Lung microvascular endothelial cell (primary cell): ENCODE measurements at places on chromosomes 4 and X.

- DNase-seq: no peak
Measured at GRCh38 chr4:65559270-65559669, 111.0 kb downstream of the EPHA5 start.

GRCh38 chrX:108199691-108200090 is 108.1 kb downstream of the ATG4A start:
- DNase-seq: peak; percentile 58

- no peak for DNase-seq
Measured at GRCh38 chr4:6333301-6334202, 63.9 kb downstream of the WFS1 start.

- peak; percentile 2 for DNase-seq
Measured at GRCh38 chrX:108442901-108443464, 3.3 kb downstream of the COL4A5 start.

DNA sequence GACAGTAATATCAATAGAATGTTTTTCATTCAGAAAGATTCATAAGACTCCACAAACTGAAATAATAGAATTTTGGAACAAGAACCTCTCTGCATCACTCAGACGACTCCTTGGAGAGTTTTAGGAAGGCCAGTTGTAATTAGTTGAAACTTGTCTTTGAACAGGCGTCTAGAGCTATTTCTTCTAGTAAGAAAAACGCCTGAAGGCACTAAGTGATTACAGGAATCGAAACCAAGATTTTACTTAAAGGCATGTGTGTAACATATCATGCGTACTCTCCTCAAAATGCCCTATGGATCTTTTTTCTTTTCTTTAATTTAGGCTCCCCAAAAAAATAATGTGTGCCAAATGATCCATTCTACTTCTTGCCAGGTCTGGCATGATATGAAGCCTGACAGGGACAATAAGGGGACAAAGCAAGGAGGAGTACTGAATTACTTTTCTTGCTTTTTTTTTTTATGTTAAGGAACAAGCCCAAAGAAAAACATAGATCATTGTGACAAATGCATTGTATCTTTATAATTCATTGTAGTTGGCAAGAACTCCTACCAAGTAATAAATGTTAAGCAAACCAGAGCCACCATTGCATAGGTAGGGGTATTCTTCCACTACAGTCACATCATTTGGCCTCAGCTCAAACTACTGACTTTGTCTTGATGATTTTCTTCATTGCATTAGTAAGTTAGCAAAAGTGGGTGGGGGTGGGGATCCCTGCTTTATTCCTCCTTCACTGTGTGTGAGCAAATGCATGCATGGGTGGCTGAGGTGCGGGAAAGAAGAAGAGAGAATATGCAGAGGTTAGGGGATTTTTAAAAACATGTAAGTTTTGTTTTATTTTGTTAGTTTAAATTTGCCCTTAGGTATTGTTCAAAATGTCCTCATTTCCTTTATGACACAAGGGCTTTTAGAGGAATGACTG is 79.9 kb upstream of the ATOH1 start:
- no peak for DNase-seq

- no peak for DNase-seq
Measured at GRCh38 chr4:110074570-110074969, 123.8 kb downstream of the ELOVL6 start.

- DNase-seq: peak; percentile 58
Measured at GRCh38 chr4:158169931-158170690, 2.7 kb downstream of the GASK1B start.

DNA sequence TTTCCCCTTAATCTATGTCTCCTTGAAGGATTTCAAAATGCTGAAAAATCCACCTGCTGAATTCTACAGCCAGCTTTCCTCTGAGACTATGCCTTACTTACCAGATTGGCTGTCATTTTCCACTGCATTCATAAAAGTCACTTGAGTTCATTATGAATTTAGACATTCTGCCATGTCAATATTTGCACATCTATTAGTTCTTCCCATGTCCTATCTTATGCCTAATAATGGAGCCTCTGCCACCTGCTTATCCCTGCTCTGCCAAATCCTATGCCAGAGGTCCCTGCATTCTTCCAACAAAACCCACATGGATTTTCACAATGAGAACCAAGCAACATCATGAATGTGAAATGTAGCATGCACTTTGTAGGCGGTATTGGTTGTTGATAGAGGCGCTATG is 42.6 kb downstream of the GASK1B start:
- no peak for DNase-seq

DNA sequence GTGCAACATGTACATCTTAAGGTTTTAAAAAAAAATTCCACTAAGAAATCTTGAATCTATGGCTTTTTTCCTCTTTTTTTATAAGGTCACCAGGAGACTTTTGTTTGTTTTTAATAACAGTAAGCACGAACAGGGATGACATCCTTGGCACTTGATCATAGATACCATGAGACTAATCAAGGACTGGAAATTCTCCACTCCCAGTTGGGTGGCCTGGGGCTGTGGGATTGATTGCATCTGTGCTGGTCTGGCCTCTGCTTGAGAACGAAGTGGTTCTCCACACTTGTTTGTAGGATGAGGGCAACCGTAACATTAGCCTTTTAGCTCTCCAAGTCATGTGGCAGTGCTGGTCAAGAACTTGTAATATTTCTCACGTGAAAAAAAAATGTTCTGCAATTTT is 35.4 kb downstream of the SNX25 start:
- DNase-seq: no peak

DNA sequence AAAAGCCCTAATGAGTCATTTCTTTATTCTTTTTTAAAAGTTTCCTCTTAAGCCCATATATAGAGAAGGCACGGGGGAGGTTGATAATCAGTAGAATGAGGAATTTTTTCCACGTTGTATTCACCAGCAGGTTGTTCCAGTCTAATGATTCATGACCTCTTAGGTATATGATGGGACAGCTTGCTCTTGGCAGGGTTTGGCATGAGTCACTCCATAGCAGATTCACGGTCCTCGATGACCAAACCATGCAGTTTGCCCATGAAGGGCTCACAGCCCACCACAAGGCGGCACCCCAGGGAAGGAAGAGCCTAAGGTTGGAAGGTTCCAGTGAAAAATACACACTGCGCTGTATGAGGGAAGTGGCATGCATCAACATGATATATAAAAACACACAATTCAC is 623.8 kb upstream of the DIPK2B start:
- peak; percentile 94 for DNase-seq

GRCh38 chrX:153469811-153470410 is 465 bp downstream of the HAUS7 start:
- DNase-seq: peak; percentile 39

- no peak for DNase-seq
Measured at GRCh38 chrX:146967306-146967705, 152.8 kb upstream of the CXorf51A start.

GRCh38 chrX:319579-320125 is 1.1 kb upstream of the GTPBP6 start:
- DNase-seq: no peak

DNA sequence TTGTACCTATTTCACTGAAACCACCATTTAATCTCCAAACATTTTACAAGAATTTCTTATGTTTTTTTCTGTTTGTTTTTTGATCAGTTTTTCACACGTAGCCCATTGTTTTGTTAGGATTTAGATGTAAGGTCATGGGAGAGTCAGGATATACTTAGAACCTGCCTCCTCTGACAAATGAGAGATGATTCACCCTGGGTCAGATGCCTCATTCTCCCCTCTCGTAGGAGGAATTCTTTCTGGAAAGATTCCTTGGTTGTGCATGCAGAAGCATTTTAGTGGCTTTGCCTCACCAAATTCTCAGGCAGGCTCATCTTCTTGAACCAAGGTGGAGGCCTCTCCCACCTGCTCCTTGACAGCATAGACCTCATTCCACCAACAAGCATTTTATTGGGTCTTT is 599.3 kb downstream of the SPRY1 start:
- peak; percentile 94 for DNase-seq

DNA sequence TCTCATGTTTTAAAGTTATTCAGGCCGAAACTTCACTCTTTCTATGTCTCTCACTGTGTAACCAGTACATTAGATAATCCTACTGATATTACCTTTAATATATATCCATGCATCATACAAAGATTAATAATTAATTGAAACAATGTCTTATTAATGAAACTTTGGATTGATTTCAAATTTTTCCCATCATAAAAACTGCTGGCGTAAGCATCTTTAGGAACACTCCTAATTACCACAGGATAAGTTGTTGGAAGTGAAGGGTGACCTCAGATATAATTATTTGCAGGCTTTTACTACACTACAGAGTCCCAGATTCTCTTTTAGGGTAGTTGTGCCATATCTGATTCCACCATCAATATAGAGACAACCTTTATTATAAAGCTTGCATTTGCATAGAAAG is 181.3 kb upstream of the SFRP2 start:
- DNase-seq: no peak

GRCh38 chr4:89994176-89994873 is 99.7 kb downstream of the MMRN1 start:
- no peak for DNase-seq

DNA sequence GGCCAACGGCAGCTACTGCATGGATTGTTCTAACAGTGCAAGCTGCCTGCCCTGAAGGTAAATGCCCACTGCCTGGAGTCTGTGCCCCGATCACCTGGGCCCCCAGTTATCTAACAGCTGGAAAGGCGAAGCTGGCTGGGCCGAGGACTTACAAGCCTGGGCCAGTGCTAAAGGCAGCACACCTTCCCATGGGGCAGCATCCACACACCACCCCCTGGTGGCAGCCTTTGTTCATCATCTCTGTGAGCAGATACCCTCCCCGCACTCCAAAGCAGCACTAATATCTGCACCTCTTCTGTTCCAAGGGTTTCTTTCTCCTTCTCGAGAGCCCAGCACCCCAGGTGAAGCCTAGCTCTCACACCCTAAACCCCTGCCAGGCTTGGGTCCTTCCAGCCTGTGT is 7.6 kb downstream of the SLC2A9 start:
- DNase-seq: peak; percentile 71

GRCh38 chr4:163590619-163591264 is 96.3 kb downstream of the TMA16 start:
- no peak for DNase-seq

DNA sequence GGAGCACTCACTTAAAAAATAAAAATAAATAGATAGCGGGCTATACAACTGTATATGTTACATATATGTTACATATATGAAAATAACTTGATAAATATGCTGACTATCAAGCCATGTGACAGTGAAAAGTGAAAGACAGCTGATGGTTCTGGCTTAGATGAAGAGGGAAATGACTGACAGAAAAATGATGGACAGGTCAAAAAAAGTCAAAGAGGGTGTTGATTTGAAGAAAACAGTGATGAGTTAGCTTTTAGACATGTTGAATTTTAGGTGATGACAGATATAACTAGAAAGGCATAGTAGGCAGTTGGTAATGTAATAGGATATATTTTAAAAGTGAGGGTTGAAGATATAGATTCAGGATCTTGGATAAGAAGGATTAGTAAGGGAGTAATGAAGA is 37.8 kb downstream of the FBXO8 start:
- no peak for DNase-seq

DNA sequence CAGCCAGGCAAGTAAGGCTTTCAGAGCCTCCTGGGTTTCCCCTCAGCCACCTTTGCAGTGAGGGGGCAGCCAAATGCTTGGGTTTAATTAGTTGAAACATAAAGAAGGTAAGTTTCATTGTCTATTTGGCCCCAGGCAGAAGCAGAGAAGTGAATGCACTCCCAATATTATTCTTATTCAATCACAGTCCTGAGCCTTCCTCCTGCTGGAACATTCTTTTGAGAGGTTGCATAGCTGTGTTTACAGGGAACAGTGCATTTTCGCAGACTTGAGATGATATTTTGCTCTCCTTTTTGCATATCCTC is 13.9 kb downstream of the SLC2A9 start:
- DNase-seq: no peak
